ENCODE measurements at places on chromosomes 2 and 18.

- no peak for ATAC-seq
Measured at GRCh38 chr2:20614201-20615067, 36.5 kb downstream of the HS1BP3 start.

DNA sequence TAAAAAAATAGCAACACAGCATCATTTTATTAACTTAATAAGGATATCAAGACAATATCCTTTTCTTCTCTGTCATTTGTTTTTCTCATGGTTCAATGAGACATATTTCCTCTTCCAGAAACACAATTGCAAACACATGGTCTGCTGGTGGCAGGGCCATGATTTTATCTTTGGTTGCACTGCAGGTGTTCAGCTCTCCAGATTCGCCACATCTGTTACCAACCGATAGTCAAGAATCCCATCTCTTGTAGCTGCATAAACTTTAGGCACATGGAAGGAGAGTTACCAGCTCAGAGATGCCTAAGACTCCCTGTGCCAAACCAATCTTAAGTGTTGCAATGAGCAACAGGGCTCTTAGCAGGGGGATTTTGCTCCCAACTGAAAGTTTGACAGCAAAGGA is 1303.2 kb upstream of the CELF4 start:
- no peak for ATAC-seq

DNA sequence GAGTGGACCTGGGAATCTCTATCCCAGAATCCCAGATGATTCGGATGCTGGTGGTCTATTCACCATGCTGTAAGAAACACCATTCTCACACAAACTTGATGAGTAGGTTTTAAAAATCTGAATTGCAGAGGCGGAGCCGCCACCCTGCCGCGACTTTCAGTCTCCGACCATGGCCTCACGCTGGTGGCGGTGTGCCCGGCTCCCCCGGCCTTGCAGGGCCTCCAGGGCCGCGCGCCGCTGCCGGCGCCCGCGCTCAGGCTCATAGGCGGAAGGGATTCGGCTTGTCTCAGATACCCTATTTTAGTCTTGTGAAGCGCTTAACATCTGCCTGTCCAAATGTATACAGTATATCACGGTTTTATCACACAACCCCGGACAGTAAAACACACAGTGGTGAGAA is 2.6 kb upstream of the PPM1B start:
- no peak for ATAC-seq

- ATAC-seq = peak; percentile 7
Measured at GRCh38 chr2:32009516-32010256, 1.1 kb downstream of the MEMO1 start.

DNA sequence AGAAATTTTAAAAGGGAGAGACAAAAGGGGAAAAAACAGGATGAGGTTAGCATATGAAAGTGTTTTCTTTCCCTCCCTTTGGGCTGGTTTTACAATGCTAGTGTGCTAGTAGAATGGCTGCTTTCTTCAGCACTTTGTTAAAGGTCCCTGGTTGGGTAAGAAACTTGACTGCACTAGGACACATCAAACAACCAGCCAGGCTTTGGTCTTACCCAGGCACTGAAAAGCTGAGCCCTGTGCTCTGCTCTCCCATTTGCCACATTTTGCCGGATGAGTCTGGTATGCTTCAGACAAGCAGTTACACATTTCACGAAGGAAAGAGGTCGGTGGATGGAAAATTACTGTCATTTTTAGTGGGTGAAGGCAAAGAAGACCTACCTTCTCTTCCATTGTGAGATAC is 242.0 kb downstream of the DPP10 start:
- no peak for ATAC-seq

DNA sequence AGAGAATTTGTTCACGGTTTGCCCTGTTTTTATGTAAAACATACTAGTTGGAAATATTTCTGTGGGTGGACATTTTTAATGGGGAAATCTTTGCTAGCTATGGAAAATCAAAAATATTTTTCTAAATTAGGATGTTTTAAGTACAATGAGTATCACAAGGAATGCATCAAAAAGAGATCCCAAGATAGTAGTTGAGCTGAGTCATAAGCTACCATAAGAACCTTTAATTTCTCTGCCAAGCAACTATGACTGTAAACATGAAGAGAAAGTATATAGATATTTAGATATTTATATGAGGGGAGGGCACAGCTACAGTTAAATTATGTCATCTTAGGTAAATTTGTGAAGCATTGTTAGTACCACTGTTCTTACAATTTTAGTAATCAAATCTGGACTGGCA is 646.2 kb downstream of the XIRP2 start:
- ATAC-seq = no peak

GRCh38 chr2:130258356-130258755 is 60.1 kb upstream of the TUBA3E start:
- ATAC-seq = no peak

DNA sequence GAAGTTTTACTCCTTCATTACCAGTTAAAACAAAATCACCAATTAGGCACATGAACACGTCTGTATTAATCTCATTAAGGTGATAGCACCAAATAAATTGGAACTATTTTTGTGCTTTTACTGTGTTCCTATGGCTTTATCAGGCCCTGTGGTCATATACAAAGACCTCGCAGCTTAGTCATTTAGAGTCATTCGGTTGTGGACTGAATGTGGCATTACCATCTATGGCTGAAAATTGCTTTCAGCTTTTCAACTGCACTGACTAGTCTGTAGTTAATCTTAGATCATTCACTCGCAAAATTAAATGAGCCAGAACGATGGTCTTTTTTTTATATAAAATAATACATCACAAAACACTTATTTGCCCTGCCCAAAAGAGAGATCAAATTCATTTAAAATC is 601.7 kb downstream of the NR4A2 start:
- no peak for ATAC-seq

DNA sequence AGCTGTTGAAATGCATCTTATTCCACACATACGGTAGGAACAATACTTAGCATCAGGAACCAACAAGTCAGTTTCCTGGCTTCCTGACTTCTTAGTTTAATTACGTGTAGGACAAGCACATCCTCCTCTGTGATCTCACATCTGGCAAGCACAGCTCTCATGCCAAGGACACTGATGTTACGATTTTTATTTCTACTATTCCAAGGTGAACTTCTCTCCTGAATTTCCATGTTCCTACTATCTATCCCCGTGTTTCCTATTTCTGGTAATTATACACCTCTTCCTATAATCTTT is 374.0 kb downstream of the NCKAP5 start:
- ATAC-seq = no peak

GRCh38 chr2:67453310-67453709 is 56.2 kb downstream of the ETAA1 start:
- peak; percentile 56 for ATAC-seq

DNA sequence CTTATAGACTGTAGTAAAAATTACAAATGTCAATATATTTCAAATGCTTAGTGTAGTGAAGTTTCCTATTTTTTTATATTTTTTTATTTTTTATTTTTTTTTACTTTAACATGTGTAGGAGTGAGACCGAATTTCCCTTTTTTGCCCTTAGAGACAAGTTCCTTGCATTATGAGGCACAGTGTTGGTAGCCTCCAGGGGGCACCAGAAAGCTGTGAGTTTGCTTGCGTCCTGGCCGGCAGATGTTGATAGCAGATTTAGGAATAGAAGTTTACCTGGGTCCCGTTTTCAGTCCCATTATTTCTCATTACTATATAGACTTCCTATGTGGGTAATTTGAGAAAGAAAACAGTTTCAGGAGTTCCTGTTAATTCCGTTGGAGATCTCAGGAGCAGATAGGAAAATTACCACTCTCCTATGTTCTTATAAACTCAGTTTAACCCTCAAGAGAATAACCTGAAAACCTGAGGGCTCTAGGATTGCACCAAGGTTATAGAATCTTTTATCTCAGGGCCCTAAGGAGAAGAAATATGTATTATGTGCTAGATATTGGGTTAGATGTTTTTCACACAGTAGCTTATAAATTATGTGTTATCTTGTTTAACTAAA is 157.5 kb upstream of the SESTD1 start:
- ATAC-seq = peak; percentile 96
